ENCODE measurements at places on chromosomes 2 and 18.

DNA sequence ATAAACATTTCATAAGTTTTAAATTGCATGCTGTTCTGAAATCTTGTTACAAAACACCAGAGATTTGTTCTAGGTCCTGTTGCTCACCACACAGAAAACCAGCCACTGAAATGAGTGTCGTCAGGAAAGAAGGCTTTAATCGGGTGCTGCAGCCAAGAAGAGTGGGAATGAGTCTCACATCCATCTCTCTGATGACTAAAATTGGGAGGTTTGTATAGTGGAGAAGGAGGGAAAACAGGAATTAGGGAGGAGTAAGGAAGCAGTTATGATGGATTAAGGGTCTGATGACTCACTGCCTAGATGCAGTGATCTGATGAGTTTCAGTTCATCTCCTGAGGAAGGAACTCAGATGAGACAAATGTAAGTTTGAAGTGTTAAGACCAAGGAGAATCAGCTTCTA, 42.1 kb upstream of the GPR39 start:
- no peak for DNase-seq

DNA sequence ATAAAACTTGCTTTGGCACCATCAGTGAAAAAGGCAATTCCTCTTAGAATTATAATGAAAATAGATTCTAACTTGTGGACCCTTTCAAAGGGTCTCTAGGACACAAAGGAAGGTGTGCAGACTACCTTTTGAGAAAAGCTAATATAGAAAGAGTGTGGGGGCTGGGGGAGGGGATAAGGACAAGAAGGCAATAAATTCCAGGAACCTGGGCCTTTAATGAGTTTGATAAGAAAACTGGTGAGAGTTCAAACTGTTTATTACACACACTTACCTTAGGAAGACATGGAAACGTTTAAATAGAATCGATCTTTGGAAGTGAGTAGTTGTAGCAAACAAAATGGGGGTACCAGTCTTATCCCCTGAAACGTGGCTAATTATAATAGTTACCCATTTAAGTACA, 39.6 kb upstream of the PGAP1 start:
- DNase-seq = no peak

GRCh38 chr18:74990563-74991081, 218.3 kb downstream of the PTGR3 start:
- DNase-seq = no peak

GRCh38 chr2:164802095-164802707, 39.4 kb downstream of the COBLL1 start:
- DNase-seq = no peak

GRCh38 chr2:229431327-229431954, 160.4 kb upstream of the PID1 start:
- no peak for DNase-seq

GRCh38 chr2:40095000-40095399, 315.9 kb upstream of the THUMPD2 start:
- no peak for DNase-seq

GRCh38 chr2:38330754-38331153, 46.3 kb downstream of the ATL2 start:
- no peak for DNase-seq
